ENCODE measurements at places on chromosomes 6 and 20.
A peak's percentile ranks its signal among the peaks of the same experiment; 100 is the strongest.

GRCh38 chr6:29679962-29680361 is 990 bp downstream of the ZFP57 start:
- no peak for DNase-seq

DNA sequence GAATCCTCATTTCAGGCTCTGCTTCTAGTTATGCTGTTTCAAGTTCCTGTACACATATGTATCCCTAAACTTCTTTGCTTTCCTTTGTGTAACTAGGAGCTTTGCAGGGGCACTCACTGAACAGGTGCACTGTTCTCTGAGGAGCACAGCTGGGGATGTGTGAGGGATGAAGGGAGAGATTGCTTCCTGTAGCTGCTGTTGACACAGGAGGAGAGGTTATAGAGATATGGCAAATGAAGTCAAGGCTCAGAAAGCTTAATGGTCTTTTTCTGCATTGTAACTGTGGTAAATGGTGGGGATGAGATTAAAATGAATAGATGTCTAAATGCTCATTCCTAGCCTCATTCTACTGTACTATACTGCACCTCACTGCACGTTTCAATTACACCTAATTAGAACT is 454.3 kb downstream of the BTBD3 start:
- DNase-seq, result no peak

DNA sequence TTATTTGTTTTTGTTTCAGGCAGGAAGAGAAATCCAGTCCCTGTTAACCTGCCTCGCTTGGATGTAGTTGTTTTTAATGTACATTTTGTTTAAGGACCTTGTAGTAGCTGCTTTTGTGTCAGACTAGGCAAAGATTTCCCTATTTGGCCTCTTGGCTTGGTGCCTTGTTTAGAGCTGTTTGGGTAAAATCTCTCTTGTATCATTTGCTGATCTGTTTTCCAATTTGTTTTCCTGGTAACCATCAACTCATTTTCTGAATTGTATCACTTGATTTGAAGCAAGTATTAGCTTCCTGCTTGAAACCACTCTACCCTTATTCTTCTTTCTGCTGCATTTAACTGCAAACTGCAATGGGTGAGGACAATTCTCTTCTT is 160.7 kb downstream of the ZFAND3 start:
- no peak for DNase-seq

DNA sequence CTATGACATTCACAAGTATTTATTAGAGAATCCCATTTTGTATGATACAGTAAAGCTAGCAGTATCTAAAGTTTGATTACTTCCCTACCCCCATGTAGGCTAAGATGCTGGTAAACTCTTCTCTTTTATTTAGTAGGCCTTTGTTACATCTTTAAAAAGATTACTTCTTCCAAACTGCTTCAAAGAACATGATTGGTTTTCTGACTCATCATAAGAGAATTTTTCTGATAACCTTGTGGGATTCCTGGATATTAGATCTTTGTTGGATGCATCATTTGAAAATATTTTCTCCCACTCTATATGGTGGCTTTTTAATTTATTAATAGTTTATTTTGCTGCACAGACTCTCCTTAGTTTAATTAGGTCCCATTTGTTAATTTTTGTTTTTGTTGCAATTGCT is 898.3 kb upstream of the ADGRB3 start:
- peak; percentile 42 for DNase-seq

DNA sequence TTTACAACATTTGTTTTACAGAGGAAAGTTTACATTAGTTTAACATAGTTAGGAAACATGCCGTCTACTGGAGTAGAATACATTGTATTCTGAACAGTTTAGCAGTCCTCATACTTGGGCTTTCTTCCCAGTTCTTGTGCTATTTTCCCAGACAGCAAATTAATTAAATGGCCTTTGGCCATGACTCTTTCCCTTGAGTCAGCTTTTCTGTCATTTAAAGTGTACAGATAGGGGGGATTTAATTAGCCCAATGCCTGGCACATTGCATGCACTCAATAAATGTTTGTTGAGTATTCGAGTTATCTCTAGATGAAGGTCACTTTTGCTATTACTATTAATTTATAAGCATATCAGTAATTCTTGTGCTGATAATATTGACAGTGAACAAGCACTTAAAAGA is 1.6 kb downstream of the TMEM244 start:
- peak; percentile 52 for DNase-seq

- DNase-seq, result no peak
Observed at GRCh38 chr20:25338112-25339023, 52.3 kb downstream of the ABHD12 start.

All from iris pigment epithelial cell (primary cell).